ENCODE measurements at places on chromosomes 4 and X.
A peak's percentile ranks its signal among the peaks of the same experiment; 100 is the strongest.

DNA sequence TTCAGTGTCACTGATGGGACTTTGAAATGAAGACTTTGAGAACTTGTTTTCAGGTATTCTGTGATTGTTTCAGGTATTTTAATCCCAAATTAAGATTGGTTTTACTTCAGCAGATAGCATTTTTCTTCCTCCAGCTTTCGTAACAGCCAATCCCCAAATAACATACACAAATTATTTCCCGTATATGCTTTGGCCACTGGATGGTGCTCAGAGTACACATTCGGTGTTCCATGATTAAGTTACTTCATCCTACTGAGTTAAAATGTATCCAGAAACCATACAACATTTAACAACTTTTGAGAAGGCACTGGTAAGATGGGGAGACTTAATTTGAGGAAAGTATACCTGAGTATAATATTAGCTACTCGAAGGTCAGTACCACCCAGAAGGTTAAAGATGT, 233.4 kb upstream of the FAM47A start:
- DNase-seq, result no peak

- DNase-seq, result peak; percentile 23
These were observed 303.1 kb downstream of the ARHGAP24 start for GRCh38 chr4:85777908-85778631.

GRCh38 chrX:39244147-39244546, 442.9 kb downstream of the MID1IP1 start:
- DNase-seq, result no peak

DNA sequence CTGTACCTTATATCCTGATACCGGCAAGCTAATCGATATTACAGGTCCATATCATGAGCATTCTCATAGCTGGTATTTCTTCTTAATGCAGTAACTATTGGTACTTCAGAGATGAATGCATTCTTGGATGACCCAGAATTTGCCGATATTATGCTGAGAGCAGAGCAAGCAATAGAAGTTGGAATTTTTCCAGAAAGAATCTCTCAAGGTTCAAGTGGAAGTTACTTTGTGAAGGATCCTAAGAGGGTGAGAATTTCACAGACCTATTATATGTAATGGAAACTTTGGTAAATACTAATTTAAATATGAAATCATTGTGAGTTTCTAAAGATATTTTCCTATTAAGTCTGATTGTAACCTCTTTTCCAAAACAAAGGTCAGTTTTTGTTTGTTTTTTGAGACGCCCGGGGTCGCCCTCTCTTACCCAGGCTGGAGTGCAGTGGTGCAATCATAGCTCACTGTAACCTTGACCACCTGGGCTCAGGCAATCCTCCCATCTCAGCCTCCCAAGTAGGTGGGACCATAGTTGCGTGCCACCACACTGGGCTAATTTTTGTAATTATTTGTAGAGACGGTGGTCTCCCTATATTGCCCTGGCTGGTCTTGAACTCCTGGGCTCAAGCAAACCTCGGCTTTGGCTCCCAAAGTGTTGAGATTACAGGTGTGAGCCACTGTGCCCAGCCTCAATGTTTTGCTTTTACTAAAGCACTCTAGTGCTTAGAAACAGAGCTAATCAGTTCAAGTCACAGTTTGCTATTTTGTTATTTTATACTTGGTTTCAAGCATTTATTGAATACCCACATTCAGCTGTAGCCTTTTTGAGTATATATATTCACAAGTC, 18.6 kb downstream of the PI4K2B start:
- DNase-seq, result peak; percentile 13

DNA sequence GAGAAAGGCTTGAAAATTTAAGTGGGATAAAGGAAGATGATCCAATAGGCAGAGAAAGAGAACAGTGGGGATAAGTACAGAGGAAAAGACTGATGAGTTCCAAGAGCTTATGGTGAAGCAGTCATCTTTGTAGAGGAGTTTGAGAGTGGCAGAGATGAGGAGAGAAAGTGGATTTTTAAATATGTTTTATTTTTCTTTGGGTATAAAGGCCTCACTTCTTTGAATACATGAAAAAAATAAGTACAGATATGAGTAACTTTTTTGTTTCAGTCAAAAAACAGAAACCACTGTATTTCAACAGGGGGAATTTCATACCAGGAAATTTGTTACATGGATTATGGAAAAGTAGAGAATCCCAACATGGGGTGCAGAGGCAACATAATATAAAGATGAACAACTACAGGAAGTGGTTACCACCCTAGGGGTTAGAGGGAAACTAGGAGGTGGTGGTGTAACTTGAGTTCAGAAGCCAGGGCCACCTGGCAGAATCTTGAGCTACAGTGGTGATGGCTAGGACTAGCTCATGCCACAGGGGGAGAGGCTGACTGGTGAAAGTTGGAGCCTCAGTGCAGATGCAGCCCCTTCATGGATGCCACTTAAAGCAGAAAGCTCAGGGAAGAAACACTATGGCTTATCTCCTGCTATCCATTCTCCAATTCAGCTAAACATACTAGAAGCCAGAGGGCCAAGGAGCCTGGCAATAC, 3.4 kb upstream of the CYBB start:
- DNase-seq, result no peak

- DNase-seq, result peak; percentile 94
These were observed at the start of gene EMD for GRCh38 chrX:154378799-154379568. Gene EMD, plus strand, starts transcription at chrX:154379295. Its CDS starts 190 bp downstream, at chrX:154379485.

DNA sequence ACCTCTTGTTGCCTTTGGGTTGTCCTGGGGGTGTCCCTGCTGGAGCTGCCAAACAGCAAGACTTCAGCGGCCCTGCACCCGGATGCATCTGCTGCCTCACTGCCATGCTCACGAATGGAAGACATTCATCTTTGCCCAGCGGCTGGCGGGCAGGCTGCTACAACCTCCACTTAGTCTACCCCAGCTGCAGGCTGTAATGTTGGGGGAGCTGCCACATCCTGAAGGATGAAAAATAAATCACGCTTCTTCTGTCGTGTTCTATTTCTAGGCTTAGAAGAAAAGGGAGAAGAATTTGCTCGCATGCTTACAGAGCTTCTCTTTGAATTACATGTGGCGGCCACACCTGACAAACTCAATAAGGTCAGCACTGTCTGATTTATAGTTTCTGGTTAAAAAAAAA, 61.4 kb downstream of the FAM114A1 start:
- DNase-seq, result no peak

DNA sequence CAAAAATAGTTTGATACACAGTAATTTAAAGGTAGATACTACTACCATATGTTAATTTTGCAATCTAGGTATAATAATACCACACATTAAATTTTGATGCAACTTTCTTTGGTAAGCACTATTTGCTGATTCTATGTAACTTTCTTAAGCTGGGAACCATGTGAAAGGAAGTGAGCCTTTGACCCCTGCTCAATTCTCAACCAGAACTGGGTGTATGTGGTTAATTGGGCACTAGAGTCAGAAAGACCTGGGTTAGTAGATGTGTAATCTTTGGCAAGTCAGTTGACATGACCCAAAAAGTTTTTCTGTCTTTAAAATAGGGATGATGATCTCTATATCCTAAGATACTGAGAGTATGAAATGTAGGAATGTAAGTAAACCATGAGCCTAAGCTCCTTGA, 22.4 kb downstream of the TLR2 start:
- DNase-seq, result no peak

DNA sequence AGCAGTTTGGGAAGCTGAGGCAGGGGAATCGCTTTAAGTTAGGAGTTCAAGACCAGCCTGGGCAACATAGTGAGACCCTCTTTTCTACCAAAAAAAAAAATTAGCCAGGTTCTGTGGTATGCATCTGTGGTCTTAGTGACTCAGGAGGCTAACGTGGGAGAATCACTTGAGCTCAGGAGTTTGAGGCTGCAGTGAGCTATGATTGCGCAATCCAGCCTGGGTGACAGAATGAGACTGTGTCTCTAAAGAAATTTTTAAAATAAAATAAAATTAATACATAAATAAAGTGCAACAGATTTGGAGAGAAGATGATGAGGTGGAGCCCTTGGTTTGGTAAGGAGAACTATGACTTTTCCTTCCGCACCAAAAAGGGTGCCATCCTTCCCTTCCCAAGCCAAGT, 436.9 kb downstream of the NLGN4X start:
- no peak for DNase-seq

DNA sequence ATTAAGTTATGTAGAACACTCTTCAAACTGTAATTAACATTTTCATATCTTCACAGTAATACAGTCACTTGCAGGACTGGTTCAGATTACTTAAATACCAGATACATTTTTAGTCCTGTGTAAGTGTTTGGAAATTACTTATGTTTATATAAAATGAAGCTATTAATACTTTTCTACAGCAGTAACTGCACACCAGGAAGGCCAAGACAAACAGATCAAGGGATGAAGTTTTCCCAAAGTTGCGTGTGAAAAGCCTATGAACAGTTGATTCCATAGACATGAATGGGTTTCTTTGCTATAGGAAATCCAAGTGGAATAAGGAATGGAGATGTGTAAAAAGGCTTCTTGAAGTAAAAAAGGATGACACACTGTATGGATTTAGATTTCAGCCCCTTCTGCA, 28.9 kb upstream of the DRP2 start:
- DNase-seq, result no peak

DNA sequence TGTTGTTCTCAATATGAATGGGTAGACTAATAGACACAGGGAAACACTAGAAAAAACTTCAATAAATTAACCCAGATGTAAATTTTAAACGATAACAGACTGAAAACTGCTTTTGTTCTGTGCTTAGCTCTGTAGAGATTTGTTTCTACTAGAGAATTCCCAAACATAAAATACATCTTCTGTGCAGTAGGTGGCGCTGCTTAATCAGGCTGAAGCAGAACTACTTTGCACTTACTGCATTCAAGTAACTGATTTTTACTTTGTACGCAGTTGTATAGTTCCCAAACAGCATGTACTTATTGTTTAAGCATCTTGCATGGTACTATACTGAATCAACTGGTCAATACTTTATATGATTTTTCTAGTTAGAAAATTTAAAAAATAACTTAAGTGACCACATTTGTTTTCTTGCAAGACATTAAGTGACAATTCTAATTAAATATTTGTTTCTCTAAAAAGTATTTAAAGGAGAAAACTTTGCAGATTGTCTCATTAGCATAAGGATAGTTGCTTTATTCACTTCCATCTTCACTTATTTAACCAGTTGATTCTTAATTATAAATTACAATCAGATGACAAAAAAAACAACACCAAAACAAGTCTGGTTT, 490.6 kb downstream of the IL15 start:
- peak; percentile 23 for DNase-seq

DNA sequence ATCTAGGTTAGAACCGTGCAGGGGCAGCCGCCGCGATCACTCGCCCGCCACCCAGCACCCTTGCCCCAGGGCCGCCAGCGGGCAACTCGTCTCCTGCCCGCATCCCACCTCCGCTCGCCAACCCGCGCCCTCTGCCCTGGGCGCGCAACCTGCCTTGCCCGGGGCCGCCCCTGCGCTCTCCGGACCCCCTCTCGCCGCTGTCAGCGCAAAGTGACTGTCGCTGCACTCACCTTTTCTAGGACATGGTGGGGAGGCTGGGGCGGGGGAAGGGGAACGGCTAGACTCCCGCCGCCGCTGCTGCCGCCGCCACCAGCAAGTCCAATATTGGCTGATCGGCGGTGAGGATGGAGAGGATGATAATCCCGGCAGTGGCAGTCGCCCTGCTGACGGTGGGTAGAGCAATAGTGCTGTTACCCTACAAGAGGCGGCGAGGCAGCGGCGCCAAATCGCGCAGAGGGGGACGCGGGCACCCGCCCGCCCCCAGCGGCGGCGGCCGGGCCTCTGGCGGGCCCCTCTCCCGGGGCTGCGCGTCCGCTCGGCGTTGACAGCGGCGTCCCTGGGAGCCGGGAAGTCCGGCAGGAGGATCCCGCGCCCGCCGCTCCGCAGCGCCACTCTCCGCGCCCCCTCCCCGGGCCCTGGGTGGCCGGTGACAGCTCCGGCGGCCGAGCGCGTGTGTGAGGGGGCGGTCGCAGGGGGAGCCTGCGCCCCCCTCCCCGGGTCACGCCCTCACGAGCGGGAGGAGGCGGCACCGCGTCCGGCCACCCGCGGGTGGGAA, 2.3 kb upstream of the NR3C2 start:
- peak; percentile 46 for DNase-seq

DNA sequence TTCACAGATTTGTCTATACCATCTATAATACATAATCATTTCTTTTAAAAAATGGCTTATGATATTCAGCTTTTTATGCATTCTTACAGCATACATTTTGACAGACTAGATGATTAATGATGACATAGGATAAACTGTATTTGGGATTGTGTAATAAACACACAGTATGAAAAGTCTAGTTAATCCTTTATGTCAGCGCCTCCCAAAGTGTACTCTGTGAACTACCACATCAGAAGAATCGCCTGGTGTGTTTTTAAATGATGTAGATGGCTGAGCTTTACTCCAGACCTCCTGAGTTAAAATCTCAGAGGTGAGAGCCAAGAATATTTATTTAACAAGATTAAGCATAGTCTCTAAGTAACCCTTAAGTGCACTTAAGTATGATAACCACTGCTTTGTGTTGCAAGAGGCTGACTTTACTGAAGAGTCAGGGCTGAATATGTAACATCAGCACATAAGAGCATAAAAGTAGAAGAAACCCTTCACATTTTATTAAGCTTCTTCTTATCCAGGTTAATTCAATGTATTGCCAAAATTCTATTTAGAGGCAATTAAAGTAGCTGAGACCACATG, 104.2 kb downstream of the ANK2 start:
- no peak for DNase-seq

DNA sequence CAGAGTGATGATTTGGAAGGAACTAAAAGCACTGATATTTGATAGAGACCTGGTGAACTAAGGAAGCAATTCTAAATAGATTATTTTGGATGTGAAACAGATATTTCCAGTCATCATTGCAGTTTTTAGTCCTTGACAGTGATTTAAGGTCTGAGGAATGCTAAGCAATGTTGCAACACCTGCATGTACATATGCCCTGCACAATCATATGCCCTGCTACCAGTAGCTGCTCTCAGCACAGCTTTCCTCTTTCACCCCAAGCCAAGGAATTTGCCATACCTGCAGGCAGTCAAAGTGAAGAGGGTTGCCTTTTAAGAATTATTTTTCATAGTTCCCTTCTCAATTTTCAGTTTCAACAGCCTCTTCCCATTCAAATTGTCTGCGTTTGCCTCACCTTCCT, 8.7 kb upstream of the FAM47A start:
- no peak for DNase-seq

DNA sequence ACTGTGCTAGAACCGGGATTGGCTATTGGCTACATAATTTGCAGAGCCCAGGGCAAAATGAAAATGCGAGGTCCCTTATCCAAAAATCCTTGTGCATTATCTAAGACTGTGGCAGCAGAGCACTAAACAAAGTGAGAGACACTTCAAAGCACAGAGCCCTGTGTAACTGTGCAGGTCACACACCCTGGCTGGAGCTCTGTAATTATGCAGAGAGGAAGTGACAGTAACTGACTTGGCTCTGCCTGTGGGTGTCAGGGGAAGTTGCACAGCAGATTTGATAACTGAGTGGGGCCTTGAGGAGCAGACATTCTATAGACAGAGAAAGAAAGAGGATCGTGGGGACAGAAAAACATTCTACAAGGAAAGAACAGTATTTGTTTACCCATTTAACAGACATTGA, 173.5 kb upstream of the FMR1 start:
- no peak for DNase-seq

DNA sequence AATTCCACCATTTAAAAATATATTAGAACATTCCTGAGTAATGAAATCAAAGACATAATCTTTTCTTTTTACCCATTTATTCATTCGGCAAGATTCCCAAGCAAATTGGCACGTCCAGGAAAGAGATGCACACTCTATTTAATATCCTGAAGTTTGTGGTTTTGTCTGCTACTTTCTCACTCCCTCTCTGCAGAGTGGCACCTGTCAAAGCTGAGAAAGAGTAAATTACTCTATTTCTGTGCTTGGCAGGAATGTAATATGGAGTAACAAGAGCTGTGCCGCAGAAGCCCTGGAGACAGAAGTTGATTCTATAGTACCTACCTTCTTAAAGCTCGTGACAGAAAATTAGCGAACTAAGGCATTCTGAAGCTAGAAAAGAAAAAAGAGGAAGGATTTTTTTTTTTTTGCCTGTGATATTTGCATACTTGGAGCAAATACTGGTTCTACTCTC, 5.5 kb downstream of the GSTCD start:
- peak; percentile 30 for DNase-seq

Measured in GM13977 (cell line).